Esophagus squamous epithelium (tissue), 5 donors: ENCODE measurements at places on chromosomes 7 and 10.

GRCh38 chr7:106600569-106601373 lies 60.2 kb downstream of the CCDC71L start:
- DNase-seq = no peak

DNA sequence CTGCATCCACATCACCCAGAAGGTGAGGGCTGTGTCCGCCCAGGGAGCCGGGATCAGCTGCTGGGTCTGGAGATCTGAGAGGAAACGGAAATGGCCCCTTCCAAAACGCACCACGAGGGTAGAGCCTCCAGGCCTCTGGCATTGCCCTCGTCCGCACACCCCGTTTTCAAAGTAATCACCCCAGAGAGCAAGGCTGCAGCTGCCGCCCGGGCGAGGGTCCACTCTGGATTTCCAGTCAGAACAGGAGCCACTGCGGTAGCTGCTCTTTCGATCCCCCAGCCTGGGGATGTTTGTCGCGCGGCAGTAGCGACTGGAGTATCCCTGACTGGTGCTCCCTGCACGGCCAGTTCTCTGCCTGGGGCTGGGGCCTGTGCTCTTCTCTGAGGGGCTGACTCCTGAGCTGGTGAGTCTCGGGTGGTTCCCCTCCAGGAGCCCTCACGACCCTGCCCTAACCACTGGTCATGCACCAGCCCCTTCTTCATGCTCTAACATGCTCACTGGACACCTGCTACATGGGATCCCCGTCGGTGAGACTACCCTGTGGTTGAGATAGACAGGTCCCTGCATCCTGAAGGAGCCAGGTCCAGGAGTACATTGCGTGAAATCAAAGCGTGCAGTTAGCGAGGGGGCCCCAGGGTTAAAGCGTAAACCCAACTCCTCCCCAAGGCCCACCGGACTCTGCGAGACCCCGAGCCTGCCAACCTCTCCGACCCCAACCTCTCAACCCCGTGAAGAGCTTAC lies 99.2 kb downstream of the FOXL3 start:
- no peak for DNase-seq

GRCh38 chr10:3622845-3623621 lies 162.0 kb downstream of the KLF6 start:
- no peak for DNase-seq

GRCh38 chr7:117009705-117010361 lies 56.5 kb downstream of the ST7 start:
- no peak for DNase-seq

GRCh38 chr7:114784177-114784576 lies 137.7 kb upstream of the MDFIC start:
- DNase-seq = no peak

GRCh38 chr10:1739751-1740150 lies 2.4 kb upstream of the ADARB2 start:
- DNase-seq = no peak

- DNase-seq = no peak
Measured at GRCh38 chr7:140416560-140416959, 12.7 kb downstream of the RAB19 start.

GRCh38 chr10:61543831-61544230 lies 90.7 kb upstream of the TMEM26 start:
- DNase-seq = no peak

DNA sequence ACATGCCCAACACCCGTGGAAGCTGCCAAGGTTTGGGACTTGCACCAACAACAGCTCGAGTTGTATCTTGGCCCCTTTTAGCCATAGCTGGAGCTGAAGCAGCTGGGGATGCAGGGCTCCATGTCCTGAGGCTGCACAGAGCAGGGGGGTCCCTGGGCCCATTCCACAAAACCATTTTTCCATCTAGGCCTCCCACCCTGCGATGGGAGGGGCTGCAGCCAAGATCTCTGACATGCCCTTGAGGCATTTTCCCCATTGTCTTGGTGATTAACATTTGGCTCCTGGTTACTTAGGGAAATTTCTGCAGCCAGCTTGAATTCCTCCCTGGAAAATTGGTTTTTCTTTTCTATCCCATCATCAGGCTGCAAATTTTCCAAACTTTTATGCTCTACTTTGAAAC lies 637.8 kb upstream of the VSTM2A start:
- DNase-seq = no peak

- no peak for DNase-seq
Measured at GRCh38 chr10:49761201-49761788, 828 bp downstream of the OGDHL start.

- DNase-seq = no peak
Measured at GRCh38 chr7:100691676-100692577, 2.1 kb downstream of the GIGYF1 start.

GRCh38 chr7:141431140-141431479 lies 120.1 kb upstream of the AGK start:
- no peak for DNase-seq

DNA sequence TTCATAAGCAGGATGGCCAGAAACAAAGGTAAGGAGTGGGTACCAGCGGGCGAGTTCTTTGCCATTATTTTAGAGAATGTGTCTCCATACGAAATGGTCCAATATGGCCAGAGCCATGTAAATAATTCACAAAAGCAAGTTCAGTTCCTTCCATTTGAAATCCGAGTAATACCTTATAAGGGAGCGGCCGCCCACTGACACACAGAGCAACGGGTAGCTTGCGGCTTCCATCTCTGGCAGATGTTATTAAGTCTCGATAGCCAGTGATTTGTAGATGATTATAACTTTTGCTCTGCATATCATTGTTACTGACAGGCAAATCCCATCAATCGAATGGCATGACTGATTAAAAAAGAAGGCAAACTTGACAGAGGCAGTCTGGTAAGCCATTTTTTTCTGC lies 63.2 kb downstream of the GFRA1 start:
- no peak for DNase-seq

DNA sequence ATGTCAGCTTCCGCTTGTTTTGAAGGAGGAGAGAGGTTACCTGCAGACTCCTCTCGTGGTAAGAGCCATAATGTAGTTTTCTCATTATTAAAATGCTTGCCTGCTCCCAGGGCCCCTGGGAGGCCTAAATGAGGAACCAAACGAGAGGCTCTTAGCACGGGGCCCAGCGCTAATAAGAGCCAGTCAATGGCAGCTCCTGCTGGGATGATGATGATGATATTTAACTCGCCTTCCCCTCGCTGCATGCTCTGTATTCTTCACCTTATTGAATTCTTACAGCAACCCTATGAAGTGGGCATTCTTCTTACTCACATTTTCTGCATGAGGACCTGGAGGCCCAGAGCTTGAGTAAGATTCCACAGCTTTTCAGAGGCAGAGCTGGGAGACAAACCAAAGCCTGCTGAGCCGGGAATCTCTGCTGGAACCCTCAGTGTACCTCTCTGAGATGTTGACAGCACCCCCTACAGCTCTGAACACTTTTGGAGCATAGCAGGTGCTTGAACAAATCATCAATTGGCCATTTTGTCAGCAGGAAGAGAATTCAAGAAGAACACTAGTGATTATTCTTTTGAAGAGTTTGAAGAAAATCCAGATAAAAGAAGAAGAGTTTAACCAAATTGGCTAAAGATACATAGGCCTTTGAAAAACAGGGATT lies 93.1 kb upstream of the HABP2 start:
- DNase-seq = no peak

GRCh38 chr7:1693419-1693990 lies 23.4 kb downstream of the ELFN1 start:
- no peak for DNase-seq

DNA sequence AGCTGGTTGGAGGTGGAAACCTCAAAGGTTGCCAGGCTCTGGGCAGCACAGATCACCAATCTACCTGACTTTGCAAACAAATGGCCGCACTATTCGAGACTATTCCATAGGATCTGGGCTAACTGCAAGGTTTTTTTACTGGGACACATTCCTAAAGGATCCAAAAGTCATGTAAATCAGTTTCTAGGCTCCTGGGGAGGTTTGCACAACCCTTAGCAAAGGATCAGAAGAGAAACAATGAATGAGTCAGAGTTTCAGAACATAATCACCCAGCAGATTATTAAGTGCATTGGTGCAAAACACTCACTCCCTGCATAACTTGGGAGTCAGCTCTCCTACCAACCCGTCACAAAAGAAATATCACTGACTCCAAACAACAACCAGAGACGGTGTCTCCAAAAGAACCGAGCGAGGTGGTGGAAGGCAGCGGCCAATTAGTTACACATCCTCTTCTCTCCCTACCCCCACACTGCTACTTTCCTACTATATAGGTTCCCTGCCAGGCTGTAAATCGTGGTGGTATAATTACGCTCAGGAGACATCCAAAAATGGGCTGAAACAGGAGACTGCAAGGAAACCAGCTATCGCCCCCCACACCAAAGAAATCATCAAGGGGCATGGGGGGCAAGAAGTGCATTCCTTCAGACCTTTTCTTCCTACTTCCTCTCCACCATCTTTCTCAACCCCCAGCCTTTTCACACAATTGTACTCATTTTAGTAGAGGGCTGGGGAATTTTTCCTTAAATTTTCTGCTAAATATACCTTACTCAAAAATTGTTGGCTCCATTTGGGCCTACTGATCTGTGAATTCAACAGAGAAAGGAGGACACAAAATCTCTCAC lies 3.2 kb downstream of the UBE2H start:
- no peak for DNase-seq

DNA sequence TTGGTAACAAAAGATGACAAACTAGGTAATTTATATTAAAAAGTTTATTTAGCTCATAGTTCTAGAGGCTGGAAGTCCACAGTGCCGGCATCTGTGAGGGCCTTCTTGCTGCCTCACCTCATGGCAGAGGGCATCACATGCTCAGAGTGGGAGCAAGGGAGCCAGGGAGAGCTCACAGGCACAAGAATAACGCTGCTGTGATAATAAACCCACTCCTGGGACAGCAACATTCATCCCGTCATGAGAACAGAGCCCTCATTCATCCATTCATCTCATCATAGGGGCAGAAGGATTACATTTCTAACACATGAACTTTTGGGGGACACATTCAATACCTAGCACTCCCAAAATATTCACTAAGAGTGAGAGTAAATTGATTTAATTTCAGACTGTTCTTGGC lies 170.6 kb upstream of the AKR1E2 start:
- no peak for DNase-seq

- no peak for DNase-seq
Measured at GRCh38 chr10:84176836-84177474, 3.4 kb downstream of the GPR15LG start.

- no peak for DNase-seq
Measured at GRCh38 chr10:6576326-6576725, 3.8 kb downstream of the PRKCQ start.
